ENCODE measurements at places on chromosomes 3 and 15.

- DNase-seq, result peak; percentile 59
These were observed 175.7 kb downstream of the KLHL25 start for GRCh38 chr15:85618956-85619491.

DNA sequence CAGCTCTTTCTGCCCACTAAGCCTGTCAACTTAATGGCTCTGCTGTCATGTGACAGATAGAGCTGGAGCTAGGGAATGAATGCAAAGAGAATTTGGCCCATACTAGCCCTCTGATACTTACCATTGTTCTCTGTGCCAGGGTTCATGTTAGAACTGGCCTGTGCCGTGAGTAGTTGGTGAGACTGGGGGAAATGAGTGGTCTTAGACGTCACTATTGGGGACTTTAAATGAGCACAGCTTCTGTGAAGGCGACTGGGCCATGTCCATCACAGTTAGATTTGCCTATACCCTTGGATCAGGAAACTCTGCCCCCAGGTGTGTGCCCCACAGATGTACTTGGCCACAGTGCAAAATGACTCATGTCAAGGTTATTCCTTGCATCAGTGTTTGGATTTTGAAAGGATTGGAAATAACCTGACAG, 124.9 kb downstream of the PTPRG start:
- DNase-seq, result no peak

DNA sequence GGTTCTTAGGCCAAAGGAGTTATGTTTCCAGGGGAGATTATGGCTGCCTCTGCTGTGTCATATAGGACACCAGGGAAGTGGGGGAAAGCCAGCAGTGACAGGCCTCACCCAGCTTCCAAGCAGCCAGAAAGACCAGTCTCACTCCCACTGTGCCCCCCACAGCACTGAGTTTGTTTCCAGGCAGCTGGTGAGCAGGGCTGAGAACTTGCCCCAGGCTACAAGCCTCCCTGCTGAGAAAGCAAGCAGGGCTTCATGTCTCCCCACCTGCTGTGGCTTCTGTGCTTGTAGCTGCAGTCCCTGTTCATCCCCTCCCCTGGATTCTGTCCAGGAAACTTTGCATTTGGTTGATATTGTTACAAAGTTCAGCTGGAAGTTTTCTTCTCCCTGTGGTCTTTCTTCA, 376.3 kb downstream of the PDCD6IP start:
- no peak for DNase-seq

GRCh38 chr15:79496838-79497237, 64.7 kb downstream of the MINAR1 start:
- no peak for DNase-seq

DNA sequence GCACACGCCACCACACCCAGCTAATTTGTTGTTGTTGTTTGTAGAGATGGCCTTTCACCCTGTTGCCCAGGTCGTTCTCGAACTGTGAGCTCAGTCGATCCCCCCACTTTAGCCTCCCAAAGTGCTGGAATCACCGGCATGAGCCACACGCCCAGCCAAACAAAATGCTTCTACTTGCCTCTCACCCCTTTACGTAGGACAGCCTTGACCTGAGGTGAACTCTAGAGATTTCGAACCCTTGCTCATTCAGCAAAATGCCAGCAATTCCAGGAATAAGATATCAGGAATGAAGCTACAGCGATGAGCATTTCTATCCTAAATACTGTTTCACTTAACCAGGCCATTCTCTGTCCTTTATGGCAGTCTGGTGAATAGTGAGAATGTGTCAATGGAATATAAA, 135.0 kb downstream of the LRRK1 start:
- DNase-seq, result no peak

DNA sequence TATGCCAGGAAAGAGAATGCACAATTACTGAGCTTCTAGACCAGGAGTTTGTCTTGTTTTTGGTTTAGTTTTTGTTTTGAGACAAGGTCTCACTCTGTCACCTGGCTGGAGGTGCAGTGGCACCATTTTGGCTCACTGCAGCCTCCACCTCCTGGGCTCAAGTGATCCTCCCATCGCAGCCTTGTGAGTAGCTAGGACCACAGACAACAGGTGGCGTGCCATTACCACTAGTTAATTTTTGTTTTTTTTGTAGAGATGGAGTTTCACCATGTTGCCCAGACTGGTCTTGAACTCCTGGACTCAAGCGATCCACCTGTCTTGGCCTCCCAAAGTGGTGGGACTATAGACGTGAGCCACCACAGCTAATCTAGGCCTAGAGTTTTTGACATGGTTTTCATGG, 104.4 kb upstream of the CCDC54 start:
- DNase-seq, result no peak

DNA sequence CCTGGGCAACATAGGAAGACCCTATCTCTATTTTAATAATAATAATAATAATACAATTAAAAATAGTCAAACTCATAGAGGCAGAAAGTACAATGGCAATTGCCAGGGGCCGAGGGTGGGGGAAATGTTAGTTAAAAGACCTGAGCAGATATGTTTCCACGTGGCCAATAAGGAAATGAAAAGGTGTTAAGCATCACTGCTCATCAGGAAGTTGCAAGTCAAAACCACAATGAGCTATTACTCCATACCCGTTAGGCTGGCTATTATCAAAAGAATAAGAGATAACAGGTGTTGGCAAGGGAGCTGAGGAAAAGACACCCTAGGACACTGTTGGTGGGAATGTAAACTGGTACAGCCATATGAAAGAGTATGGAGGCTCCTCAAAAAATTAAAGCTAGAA, 60.4 kb upstream of the PRSS50 start:
- no peak for DNase-seq

DNA sequence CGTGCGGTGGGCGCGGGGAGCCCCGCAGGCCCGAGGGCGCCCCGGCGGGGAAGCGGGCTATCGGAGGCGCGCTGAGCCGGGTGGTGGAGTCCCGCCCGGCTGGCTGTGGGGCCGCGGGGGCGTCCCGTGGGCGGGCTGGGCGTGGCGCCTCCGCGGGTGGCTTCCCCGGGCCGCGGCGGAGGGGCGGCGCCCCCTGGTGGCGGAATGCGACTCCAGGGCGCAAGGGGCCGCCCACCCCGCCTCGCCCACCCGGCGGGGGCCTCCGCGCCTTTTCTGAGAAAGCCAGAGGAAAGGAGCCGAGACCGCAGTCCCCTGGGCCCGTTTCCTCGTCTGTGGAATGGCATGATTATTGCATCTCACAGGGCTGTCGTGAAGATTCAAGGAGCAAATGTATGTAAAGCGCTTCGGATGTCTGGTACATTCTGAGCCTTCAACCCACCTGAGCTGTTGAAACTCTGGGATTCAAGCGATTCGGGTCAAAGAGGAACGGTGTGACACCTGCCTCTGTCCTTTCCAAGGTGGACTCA, 31.9 kb upstream of the RAB6B start:
- DNase-seq, result no peak

DNA sequence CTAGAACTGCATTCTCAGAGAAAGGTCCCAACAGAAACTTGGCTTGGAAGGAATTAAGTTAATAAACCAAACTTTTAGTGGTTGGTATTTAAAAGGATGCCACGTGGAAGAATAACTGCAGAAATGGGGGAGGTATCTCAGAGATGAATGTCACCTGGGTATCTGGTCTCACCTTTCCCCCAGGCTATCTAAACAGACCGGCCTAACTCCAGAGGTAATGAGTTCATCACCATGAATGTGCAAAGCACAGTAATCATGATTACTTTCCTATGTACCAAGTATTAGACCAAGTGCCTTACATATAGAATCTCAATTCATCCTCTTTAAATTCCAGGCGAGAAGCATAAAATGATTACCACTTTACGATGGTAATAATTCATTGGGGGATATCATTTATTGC, 80.8 kb downstream of the FBN1 start:
- no peak for DNase-seq

DNA sequence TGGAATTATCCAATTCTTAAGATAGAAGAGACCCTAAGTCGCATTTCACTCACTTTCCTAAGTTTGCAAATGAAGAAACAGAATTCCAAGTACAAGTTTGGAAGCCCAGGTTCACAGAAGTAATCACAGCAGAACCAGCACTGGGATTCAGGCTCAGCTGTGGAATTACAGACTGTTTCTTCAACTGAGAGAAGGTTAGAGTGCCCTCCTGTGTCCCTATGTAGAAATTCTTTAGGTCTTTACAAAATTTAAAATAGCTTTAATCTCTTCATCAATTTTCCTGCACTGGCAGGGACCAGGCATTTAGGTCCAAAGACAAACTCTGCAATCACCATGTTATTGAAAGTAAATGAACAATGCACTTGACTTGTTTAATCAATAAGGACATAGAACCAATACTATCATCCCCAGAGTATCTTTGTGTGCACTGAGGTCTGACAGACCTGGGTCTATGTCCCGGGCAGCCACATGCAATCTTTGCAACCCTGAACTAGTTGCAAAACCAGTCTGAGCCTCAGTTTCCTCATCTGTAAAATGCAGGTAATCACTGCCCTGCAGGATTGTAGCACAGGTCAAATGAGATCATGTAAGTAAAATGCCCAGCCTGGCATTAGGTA, 96.3 kb upstream of the ZBED2 start:
- no peak for DNase-seq

- DNase-seq, result no peak
These were observed 73.9 kb downstream of the RNF13 start for GRCh38 chr3:149886957-149887356.

DNA sequence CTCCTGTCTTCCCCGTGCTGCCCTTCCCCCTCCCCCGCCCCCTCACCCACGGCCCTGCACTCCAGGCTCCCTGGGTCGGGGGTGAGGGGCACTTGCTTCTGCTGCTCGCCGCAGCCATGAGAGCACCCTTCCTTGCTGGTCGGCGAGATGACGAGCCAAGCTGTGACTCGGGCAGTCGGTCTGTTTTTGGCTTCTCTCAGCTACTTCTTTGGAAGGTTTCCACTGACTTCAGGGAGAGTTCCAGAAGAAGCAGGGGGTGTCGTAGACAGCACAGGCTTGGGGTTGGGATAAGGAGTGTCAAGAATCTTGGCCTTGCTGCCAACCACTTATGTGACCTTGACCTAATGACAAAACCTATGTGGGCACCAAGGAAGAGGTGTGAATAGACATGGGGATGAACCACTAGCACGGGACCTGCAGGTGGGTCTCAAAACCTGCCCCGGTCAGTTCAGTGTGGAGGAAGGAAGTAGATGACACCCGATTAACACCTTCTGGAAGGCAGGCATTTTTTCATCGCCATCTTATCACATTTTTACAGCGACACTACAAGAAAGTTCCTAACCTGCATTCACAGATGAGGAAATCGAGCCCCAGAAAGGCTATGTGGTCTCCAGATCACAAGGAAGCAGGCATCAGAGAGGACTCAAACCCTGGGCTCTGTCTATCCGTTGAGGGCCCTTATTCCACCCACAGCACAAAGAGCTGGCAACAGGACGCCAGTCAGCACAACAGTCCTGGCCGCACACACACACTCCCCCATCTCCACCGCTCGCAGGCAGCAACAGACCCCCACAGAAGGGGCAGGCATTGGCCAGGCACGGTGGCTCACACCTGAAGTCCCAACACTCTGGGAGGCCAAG, 120.9 kb downstream of the LIPC start:
- no peak for DNase-seq

- DNase-seq, result no peak
These were observed 55.7 kb downstream of the SYNPR start for GRCh38 chr3:63333815-63334214.

DNA sequence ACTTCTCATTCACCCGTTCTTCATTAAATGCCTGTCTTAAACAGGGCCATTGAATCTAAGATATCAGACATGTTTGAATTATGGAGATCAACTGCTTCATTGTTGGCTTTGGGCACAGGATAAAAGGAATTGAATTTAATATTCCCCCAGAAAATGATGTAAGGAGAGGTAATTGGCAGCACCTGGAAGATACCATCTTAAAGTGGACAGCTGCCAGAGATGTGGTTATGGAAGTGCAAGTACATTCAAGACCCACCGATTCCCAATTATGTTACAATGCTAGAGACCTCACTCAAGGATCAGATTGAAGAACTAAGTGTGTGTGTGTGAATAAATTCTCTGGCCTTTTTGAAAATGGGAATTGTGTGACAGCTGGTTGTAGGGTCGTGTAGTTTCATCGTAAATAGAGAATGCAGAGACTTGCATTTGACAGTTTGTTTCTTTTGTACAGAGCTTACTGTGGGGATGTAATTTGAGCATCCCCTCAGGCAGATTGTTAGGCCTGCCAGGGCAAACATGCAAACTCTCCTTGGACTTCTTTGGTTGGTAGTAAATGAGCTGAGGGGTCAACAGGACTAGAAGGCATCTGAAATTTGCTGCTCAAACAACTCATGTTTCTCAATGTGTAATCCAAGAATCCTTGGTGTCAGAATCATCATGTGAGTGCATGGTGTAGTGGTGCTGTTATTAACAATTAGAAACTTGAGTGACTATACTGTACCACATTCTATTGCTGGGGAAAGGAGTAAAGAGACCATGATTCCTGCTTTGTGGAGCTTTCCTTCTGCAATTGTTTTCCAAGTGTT, 359.2 kb upstream of the THRB start:
- no peak for DNase-seq

DNA sequence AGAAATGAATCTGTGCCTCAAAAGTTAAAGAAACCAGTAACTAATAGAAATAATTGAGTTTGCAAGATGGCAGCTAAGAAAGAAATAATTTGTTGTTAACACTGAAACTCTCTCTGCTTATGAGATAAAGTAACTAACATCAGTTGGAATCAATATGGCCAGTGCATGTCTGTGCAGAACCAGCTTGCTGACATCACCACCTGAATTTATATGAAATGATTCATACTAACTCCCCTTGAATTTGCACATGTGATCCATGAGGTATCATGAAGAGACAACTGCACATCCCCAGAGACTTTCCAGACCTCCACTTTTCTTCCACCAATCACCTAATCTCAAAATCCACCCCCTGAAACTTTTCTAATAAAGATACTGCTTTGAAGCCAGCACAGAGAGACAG, 10.3 kb upstream of the SLC25A38 start:
- DNase-seq, result no peak

GRCh38 chr15:89034305-89034704, 54.0 kb upstream of the ABHD2 start:
- DNase-seq, result no peak

GRCh38 chr3:46895204-46895660, 17.7 kb downstream of the PTH1R start:
- DNase-seq, result no peak

- DNase-seq, result no peak
These were observed 82.3 kb upstream of the MFGE8 start for GRCh38 chr15:88995449-88995848.

- peak; percentile 49 for DNase-seq
These were observed 4.7 kb upstream of the ARHGEF3 start for GRCh38 chr3:56806407-56806806.

DNA sequence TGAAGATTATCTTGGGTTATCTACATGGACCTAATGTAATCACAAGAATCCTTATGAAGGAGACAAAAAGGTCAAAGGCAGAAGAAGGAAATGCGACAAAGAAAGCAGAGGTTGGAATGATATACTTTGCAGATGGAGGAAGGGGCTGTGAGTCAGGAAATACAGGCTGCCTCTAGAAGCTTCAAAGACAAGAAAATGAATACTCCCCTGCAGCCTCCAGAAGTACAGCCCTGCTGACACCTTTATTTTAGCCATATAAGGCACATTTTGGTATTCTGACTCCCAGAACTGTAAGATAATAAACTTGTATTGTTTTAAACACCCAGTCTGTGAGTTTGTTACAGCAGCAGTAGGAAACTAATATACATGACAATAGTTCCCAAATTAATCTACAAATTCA, 58.6 kb downstream of the SIDT1 start:
- no peak for DNase-seq

- no peak for DNase-seq
These were observed 113.8 kb upstream of the TGFBR2 start for GRCh38 chr3:30492322-30493192.
